CD14-positive monocyte (primary cell): ENCODE measurements at places on chromosomes 11 and 22.
A peak's percentile ranks its signal among the peaks of the same experiment; 100 is the strongest.

- peak; percentile 42 for DNase-seq
Measured at GRCh38 chr11:123301013-123301591, 106.1 kb upstream of the CLMP start.

DNA sequence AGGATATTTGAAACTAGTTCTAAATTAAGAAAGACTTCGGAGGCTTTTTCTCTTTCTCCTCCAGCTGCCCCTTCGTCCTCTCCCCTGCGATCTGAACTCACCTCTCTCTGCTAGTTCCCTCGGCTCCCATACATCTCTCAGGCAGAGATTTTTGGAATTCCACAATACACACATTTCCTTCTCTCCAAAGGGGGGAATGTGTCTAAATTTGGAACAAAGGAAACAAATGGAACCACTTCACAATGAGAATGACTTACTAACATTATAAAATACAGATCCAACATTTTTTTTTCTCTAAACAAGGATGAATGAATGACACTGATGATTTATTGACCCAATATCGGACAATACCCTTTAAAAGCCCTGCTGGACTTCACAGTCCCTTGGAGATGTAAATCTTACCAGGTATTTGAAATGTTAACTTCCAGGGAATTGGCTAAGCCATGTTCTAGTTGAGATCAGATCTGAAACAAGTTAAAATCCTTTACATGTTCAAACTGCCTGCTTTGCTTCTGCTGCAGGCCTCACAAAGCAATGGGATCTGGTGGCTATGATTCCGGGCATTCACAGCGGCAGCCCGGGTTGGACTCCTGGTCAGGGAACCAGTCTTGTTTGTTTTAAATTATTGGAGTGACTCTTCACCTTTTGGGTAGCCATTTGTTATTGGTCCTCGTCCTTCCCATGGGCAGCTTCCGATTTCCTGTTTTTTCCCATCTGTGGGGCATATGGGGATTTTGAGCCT lies 20.5 kb upstream of the GSTP1 start:
- no peak for DNase-seq

- no peak for DNase-seq
Measured at GRCh38 chr11:93905384-93905783, 55.0 kb upstream of the VSTM5 start.

GRCh38 chr11:17548444-17548843 lies 1.4 kb downstream of the OTOG start:
- DNase-seq, result no peak

- DNase-seq, result no peak
Measured at GRCh38 chr22:17754233-17754925, 19.9 kb downstream of the BID start.

DNA sequence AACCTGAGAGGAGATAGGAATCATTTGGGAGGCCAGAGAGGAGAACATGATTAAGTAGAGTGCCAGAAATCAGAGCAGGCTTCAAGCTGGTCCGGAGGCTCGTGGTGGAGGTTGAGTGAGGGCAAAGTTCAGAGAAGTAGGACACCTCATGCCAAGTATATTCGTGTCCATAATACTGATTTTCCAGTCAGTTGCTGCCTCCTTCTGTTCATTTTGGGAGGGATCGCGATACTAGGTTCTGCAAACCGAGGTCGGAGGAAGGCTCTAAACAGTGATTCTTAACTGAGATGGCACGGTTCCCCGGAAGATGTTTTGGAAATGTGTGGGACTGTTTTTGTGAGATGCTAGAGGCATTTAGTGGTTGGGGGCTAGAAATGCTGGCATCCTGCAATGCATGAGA lies 13.6 kb upstream of the CD3E start:
- DNase-seq, result peak; percentile 52

- no peak for DNase-seq
Measured at GRCh38 chr11:64605244-64605560, 14.2 kb downstream of the SLC22A12 start.

GRCh38 chr11:83119216-83119615 lies 37.7 kb upstream of the PCF11 start:
- DNase-seq, result no peak

- DNase-seq, result no peak
Measured at GRCh38 chr22:32199961-32200360, 4.9 kb downstream of the RFPL2 start.
